ENCODE measurements at places on chromosomes 7 and 10.

DNA sequence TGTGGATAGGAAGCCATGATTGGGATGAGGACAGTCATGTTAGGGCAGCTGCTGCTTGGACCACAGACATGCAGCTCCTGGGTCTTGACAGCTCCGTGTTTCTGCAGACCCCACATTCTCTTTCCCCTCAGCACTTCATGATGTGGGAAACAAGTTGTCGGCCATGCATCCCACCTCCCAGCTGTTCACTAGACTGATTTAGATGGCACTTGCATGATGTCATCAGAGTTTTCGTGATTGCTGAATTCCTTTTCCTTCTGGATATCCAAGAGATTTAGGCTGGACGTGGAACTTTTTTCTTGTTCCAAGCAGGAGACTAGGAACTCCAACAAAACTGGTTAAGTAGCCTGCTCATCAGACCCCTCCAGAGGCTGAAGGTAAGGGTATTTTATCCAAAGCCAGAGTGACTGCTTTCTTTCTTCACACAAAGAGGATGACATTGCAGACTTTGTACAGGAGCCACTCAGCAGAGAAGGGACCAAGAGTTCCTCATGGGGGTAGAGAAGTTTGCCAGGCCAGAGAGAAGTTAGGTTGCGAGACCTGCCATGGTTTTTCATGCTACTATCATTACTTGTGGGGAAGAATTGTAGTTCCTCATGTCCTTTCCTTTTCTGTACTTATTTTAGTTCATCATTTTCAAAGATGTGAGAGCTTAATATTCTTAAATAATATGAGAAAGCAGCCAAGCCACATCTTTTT lies 117.7 kb upstream of the GJD4 start:
- DNase-seq: no peak

GRCh38 chr10:73763343-73763742 lies 18.5 kb upstream of the CHCHD1 start:
- no peak for DNase-seq

DNA sequence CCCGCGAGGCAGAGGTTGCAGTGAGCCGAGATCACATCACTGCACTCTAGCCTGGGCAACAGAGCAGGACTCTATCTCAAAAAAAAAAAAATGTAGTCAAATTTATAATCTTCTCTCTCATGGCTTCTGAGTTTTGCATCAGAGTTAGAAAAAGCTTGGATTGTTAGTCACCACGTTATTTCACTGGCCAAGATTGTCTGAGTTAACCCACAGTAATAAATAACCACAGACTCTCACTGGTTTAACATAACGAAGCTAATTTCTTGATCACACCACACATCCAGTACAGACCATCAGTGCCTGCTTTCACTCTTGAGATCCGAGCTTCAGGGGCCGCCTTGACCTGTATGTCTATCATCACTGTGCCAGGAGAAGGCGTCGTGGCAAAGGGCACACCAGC lies 116.8 kb upstream of the JCAD start:
- no peak for DNase-seq

- no peak for DNase-seq
These were observed 43.3 kb upstream of the PLXDC2 start for GRCh38 chr10:19772972-19773371.

GRCh38 chr10:6271663-6272062 lies 68.9 kb downstream of the PFKFB3 start:
- DNase-seq: no peak

- no peak for DNase-seq
These were observed 29.3 kb upstream of the YAE1 start for GRCh38 chr7:39536951-39537350.

DNA sequence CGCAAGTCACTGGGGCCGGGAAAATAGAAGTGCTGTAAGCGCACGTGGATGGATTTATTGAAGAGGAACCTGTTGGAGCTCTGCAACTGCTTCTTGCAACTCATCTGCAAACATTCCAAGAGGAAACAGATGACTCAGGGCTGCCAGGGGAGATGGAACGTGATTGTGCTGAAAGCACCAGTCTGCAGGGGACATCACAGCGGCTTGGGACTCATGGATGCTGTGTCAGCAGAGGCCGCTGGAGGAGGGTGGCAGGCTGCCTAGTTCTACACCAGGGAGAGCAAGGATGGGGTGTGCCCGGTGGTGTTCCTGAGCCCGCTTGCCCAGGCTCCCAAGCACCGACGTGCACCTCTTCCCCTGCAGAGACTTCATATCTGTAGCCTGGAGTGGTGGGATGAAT lies 515.7 kb downstream of the TCERG1L start:
- no peak for DNase-seq
